ENCODE measurements at places on chromosomes 6 and 20. TPM values are rescaled to one million over a fixed set of nuclear protein-coding genes. Genes with fewer than 3 reads are reported as not detected.

DNA sequence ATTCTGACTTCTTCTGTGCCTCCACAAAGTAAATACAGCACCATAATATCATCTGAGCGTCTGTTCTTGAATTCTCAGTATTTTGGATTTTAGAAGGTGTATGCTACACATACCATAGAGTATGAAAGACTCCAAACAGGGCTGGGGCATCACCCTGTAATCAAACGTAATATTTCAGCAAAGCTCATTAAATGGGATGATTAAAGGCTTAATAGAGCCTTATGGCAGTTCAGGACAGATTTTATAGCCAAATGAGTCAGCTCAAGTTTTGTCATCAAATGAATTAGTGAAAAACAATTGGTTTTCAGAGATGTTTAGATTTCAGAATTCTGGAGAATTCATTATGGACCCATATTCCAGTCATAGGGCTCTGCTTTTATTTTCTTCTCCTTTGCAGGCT, 68.9 kb downstream of the TULP4 start:
- no peak overlapping the region for H3K27ac ChIP-seq
- H3K27me3 ChIP-seq, result no peaks in the 10 kb centered on the region
- H3K4me1 ChIP-seq, result peaks cover 41% of the 10 kb centered on the region
- H3K36me3 ChIP-seq, result no peaks in the 10 kb centered on the region

DNA sequence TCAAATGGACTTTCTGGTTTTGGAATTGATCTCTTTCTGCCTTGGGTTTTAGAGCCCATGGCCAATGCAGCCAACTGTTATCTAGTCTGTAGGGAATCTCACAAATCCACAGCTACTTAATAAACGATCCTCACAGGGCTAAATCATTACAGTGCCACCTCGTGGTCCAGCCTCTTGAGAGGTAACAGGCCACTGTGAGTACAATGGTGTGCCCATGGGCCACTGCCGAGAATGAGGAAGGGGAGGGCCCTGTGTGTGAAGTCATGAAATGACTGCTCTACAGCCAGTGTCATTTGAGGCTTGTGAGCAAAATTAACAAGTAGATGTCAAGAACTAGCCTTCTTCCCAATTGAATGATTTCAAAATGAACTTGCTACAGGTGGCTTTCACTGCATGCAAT, 54.3 kb upstream of the GMPR start:
- peaks cover 31% of the 10 kb centered on the region for H3K27me3 ChIP-seq
- 0 out of 2 replicates have a peak, but pooled peaks cover 7% of the 10 kb centered on the region for H3K4me1 ChIP-seq
- no peak overlapping the region for H3K4me3 ChIP-seq
- no peak for DNase-seq

DNA sequence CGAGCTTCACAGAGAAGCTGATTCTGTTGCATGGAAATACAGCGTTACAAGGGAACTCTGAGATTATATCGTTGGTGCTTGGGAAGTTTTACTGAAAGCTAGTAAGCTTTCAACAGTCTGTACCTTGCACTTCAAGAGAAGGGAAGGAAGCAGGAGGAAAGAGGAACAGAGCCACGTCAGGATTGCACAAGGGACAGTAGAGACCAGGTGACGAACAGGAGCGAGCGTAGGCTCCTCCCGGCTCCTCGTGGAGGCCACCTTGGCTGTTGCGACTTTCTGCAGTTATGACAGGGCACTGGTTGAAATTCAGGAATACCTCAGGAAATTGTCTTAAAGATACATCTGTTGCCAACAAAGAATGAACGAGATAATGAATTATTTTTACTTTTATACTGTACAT, 18.8 kb downstream of the RTF2 start:
- H3K4me3 ChIP-seq, result no peak overlapping the region
- no peaks in the 10 kb centered on the region for H3K27me3 ChIP-seq
- H3K27ac ChIP-seq, result no peak overlapping the region
- H3K4me1 ChIP-seq, result no peaks in the 10 kb centered on the region

DNA sequence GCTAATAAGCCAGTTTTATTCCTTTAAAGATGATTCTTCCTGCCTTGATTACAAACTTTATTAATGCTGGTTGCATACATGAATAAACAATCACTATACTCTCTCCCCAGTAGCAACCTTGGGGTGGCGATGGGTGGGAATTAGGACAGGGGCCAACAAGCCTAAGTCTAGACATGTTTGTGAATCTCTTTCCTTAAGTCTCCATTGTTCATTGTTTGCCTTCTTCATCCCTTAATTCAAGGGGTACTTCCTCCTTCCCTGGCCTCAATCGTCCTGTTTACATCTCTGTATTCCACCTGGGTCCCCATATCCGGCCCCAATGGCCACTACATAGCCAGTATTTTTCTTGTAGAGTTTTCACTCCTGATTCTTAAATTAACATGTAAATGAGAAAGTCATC, 66.0 kb downstream of the ARHGAP18 start:
- no peak for DNase-seq
- H3K36me3 ChIP-seq, result peaks cover 18% of the 10 kb centered on the region
- H3K4me3 ChIP-seq, result peak overlapping the region; percentile 11
- H3K27me3 ChIP-seq, result no peaks in the 10 kb centered on the region
- peaks cover 83% of the 10 kb centered on the region for H3K4me1 ChIP-seq

DNA sequence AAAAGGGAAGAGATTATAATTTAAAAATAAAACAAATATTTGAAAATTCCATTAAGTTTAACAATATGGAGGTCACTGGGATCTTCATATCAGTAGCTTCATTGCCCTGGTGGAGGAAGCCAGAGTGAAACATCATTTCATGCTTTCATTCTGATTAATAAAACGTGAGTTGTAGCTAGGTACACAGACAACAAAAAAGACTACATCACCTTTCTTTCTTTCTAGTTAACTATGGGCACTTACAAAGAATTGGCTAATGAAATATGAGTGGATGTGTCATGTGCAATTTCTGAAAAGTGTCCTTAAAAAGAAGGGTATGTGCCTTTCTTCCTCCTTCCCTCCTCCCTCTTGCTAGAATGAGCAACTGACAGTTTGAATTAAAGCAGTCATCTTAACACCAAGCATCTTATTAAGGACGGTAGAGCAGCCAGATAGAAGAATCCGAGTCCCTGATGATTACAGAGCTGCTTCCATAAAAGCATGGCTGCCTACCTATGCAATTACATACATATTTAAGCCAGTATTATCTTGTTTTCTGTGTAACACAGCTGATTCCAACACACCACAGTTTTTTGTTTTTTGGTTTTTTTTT, 3.4 kb downstream of the SERAC1 start:
- no peak for DNase-seq
- peaks cover 2% of the 10 kb centered on the region for H3K27me3 ChIP-seq
- H3K4me3 ChIP-seq, result no peak overlapping the region
- H3K36me3 ChIP-seq, result no peaks in the 10 kb centered on the region
- no peak overlapping the region for H3K27ac ChIP-seq

- H3K4me3 ChIP-seq, result no peak overlapping the region
- H3K27me3 ChIP-seq, result no peaks in the 10 kb centered on the region
- no peaks in the 10 kb centered on the region for H3K4me1 ChIP-seq
- DNase-seq, result no peak
- no peak overlapping the region for H3K27ac ChIP-seq
Observed at GRCh38 chr6:163771180-163771579, 356.7 kb downstream of the QKI start.

GRCh38 chr6:101776919-101777350, 383.4 kb downstream of the GRIK2 start:
- no peak overlapping the region for H3K4me3 ChIP-seq
- no peak overlapping the region for H3K27ac ChIP-seq
- H3K27me3 ChIP-seq, result no peaks in the 10 kb centered on the region
- no peak for DNase-seq
- 0 out of 2 replicates have a peak, but pooled peaks cover 3% of the 10 kb centered on the region for H3K36me3 ChIP-seq

DNA sequence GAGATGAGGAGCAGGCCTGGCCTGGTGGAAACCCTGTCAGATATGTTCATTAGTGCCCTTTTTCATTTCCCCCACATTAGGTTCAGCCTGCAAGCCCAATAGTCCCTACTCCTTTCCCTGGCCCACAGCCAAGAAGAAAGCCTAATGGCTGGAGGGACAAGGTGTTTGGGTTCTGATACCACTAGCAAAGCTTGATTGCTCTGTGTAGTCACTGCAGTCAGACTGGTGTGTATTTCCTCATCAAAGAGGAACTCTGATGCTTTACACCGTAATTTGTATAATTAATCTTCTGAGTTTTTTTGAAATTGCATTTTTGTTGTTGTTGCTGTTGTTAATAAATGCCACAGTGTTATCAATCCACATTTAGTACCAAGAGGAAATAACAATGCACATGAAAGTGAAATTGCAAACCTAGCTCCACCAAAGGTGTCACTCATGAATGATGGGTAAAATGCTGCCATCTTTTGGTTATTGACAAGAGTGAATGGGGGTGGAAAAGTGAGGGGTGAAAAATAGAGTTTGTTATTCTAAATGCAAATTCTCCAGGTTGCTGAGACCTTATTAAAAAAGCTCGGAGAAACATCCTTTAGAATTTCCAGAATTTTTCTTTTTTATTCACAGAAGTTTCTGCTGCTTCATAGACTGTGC, 320.2 kb upstream of the POU3F2 start:
- DNase-seq, result no peak
- no peak overlapping the region for H3K27ac ChIP-seq
- no peak overlapping the region for H3K4me3 ChIP-seq
- H3K4me1 ChIP-seq, result no peaks in the 10 kb centered on the region

GRCh38 chr20:32678948-32679347, 5.2 kb upstream of the C20orf203 start:
- H3K4me3 ChIP-seq, result no peak overlapping the region
- no peak for DNase-seq
- H3K4me1 ChIP-seq, result peaks cover 15% of the 10 kb centered on the region
- H3K36me3 ChIP-seq, result no peaks in the 10 kb centered on the region
- H3K27ac ChIP-seq, result no peak overlapping the region
- H3K27me3 ChIP-seq, result peaks cover 7% of the 10 kb centered on the region

DNA sequence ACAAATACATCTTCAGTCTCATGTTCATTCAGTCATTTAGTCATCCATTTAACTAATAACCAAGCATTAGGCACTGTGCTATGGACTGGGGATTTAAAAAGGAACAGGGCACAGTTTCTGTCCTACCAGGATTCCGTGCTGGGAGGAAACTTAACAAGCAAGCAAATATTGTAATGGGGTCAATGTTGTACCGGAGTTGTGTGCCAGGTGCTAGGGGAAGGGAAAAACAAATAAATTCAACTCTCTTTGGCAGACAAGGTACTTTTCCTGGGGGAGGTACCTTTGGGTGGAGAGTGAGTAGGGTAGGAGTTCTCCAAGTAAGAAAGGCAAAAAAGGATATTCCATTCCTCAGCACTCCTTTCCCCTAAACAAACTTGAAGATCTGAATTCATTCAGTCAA, 90.3 kb downstream of the OLIG3 start:
- H3K4me1 ChIP-seq, result no peaks in the 10 kb centered on the region
- no peak overlapping the region for H3K4me3 ChIP-seq
- no peak overlapping the region for H3K27ac ChIP-seq

DNA sequence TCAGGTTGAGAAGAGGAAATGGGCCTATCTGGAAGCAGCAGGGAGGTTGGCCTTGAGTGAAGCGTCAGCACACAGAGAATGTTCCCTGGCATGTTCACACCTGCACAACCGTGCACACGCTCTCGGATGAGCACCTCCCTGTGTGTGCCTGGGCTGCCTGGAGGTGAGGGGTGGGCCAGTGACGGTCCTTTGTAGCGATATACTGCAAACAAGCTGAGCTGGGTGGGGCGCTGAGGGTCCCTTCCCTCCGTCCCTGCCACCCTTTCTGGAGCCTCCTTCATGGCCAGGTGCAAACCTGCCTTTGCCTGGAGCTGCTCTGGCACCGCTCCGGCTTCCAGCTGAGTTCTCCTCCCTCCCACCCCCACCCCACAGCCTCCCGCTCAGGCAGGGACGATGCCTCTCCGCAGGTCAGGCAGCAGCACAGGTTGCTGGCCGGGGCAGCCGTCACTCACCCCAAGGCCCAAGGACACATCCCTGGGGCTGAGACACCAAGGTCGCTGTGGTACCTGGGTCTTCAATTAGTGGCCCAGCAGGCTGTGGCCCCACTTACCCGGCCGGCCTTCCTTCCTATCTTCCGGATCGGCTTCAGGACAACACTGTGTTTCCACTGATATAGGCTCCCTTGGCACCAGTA, 111.6 kb downstream of the ERMARD start:
- H3K4me3 ChIP-seq, result no peak overlapping the region
- H3K36me3 ChIP-seq, result peaks cover 6% of the 10 kb centered on the region
- peaks cover 4% of the 10 kb centered on the region for H3K27me3 ChIP-seq
- no peaks in the 10 kb centered on the region for H3K4me1 ChIP-seq
- no peak overlapping the region for H3K27ac ChIP-seq

- peaks cover 35% of the 10 kb centered on the region for H3K27me3 ChIP-seq
- H3K36me3 ChIP-seq, result no peaks in the 10 kb centered on the region
- DNase-seq, result peak; percentile 25
- no peak overlapping the region for H3K4me3 ChIP-seq
- no peaks in the 10 kb centered on the region for H3K4me1 ChIP-seq
Observed at GRCh38 chr20:956330-956951, 40.3 kb upstream of the ANGPT4 start.

- peak overlapping the region; percentile 91 for H3K27ac ChIP-seq
- peaks cover 12% of the 10 kb centered on the region for H3K36me3 ChIP-seq
- DNase-seq, result peak; percentile 53
Observed at GRCh38 chr20:59938696-59939051, 1.4 kb downstream of the PPP1R3D start.

- no peak overlapping the region for H3K27ac ChIP-seq
- H3K36me3 ChIP-seq, result peaks cover 10% of the 10 kb centered on the region
- H3K4me3 ChIP-seq, result no peak overlapping the region
- H3K27me3 ChIP-seq, result peaks cover 2% of the 10 kb centered on the region
- no peak for DNase-seq
Observed at GRCh38 chr6:168700880-168701279, 259.9 kb downstream of the SMOC2 start.

DNA sequence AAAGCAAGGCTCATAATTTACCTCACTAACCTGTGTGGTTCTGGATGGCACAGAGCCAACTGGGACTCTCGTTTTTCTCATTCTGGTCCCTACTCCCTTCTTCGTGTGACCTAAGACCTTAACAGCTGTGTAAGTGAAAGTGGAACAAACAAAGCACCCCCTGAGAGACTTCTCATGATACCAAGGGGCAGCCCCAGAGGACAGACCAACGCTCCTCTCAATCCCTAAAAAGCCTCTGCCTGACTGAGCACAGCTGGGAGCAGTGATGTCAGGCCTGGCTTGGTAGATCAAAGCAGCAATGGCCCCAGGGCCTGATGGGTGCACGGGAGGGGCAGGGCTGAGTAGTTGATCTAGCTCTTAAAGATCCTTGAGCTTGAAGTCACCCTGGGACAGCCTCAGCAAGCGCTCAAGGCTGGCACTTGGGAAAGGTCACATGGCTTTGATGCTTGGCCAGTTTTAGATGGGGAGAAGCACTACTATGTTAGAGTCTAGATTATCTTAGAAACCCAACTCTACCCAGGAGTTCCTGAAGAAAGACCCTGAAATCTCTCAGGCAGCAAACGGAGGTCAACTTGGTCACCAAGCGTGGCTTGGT, 16.2 kb upstream of the TGM2 start:
- H3K27me3 ChIP-seq, result peaks cover 2% of the 10 kb centered on the region
- H3K27ac ChIP-seq, result peak overlapping the region; percentile 65
- H3K4me3 ChIP-seq, result no peak overlapping the region
- DNase-seq, result peak; percentile 47

- no peaks in the 10 kb centered on the region for H3K4me1 ChIP-seq
- peaks cover 5% of the 10 kb centered on the region for H3K27me3 ChIP-seq
- no peaks in the 10 kb centered on the region for H3K36me3 ChIP-seq
- DNase-seq, result no peak
Observed at GRCh38 chr20:39862470-39862891, 826.6 kb downstream of the MAFB start.

BEND3 gene
- total RNA-seq, result 2.1 TPM

CCN6 gene
- not detected for total RNA-seq

IMPG1 gene
- total RNA-seq, result not detected

SSTR4 gene
- total RNA-seq, result not detected

FBXO30 gene
- 12.7 TPM for total RNA-seq

SMIM8 gene
- total RNA-seq, result 5.7 TPM

RIPPLY2 gene
- total RNA-seq, result not detected

AGER gene
- 6.2 TPM for total RNA-seq

SPTLC3 gene
- total RNA-seq, result not detected

SLC29A1 gene
- total RNA-seq, result 13.7 TPM
